Skeletal muscle cell (primary cell): ENCODE measurements at places on chromosomes 4 and X.

- DNase-seq: no peak
These were observed 334.7 kb upstream of the NR3C2 start for GRCh38 chr4:148776941-148777340.

GRCh38 chr4:167105857-167106256 lies 128.4 kb downstream of the SPOCK3 start:
- no peak for DNase-seq

GRCh38 chrX:358651-359143 lies 28.0 kb downstream of the PPP2R3B start:
- no peak for DNase-seq

DNA sequence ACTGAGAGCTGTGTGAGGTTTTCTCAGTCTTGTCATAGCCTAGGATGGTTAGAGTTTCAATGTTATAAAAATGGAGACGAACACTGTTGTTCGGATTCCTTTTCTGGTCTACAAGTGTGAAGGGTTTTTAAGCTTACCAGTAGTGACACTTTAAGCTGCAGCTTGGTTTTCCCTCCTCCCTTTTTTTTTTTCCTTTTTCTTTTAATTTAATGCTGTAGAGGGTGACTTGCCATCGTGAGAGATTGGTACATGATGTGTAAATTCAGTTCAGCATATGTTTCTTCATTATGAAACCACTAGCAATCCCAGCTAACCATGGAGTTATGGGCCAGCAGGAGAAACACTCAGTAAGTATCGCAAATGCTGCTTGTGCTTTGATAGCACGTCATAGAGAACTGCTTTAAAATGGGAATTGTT lies 165.0 kb downstream of the RAPGEF2 start:
- DNase-seq: no peak

DNA sequence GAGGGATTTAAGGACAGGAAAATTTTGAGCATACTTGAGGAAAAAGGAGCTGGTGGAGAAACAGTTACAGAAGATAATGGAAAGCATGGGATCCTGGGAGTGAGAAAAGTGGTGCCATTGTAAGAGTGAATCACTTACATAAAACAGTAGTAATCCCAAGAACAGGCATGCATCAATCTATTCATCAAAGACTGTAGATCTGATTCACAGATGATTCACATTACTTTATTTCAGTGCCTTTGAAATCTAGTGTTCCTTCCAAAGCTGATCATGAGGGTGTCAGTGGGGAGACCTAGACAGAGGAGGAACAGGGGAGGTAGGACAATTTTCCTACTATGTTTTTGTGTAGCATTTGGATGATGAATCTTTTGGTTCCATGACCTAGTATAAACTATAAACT lies 102.7 kb downstream of the TAB3 start:
- DNase-seq: no peak

DNA sequence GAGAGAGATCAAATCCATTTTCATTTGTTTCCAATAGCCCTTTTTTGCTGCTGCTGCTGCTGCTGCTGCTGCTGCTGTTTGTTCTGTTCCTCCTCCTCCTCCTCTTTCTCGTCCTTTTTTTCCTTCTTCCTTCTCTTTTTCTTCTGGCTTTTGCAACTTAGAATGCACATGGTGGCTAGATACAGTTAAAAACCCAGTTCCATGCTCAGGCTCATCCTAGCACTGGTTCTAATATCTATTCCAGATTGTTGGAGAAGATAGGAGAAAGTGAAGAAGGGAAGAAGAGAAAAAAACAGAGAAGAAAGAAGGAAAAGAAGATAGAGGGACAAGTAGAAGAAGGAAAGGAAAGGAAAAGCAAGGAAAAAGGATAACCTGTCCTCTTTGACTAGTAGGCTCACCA lies 39.7 kb downstream of the VSIG4 start:
- no peak for DNase-seq
